Urinary bladder (tissue), 4 donors: ENCODE measurements at places on chromosomes 5 and 9. TPM values are rescaled to one million over a fixed set of nuclear protein-coding genes. Genes with fewer than 3 reads are reported as not detected.

- DNase-seq = no peak
These were observed 40.2 kb upstream of the FBXW11 start for GRCh38 chr5:172046593-172046992.

DNA sequence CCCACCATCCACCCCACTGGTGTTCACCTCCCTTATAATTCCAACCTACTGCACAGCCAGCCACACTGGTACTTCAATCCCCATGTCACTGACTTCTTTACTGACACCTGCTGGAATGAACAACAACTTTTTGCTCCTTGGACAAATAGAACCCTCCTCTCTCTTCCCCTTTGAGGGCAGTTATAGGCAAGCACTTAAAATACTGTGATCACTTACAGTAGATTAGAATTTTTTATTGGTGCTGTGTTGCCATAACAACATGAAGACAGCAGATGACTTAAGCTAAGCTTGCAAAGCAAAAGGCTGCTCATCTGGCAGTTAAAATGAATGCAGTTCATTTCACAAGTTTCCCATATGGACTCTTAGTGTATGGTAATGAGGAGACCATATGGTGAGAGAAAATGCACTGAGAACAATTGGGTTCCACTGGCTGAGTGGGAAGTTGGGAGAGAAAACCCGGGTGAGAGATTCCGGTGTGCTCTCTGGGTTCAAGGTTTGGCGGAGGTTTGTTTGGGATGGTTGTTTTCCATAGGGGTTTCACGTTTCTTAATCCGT lies 374.3 kb downstream of the EBF1 start:
- no peak for DNase-seq

GRCh38 chr5:32323741-32324140 lies 11.0 kb upstream of the MTMR12 start:
- no peak for DNase-seq

DNA sequence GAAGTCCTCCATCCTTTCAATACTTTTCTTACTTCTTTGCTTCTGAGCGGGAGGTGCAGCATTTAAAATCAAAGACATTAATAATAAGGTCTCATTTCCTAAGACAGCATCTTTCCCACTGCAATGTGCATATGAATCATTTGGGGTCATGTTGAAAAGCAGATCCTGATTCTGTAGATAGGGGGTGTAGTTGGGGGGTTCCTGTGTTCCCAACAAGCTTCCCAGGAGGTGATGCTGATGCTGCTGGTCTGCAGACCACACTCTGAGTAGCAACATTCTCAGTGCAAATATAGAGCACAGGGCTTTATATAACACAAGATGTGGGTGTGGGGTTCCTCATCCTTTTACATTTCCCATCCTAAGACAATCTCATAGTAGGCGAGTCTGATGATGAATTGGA lies 126.5 kb upstream of the PALM2AKAP2 start:
- no peak for DNase-seq

Gene RGS14
- total RNA-seq = 4.7 TPM

DNA sequence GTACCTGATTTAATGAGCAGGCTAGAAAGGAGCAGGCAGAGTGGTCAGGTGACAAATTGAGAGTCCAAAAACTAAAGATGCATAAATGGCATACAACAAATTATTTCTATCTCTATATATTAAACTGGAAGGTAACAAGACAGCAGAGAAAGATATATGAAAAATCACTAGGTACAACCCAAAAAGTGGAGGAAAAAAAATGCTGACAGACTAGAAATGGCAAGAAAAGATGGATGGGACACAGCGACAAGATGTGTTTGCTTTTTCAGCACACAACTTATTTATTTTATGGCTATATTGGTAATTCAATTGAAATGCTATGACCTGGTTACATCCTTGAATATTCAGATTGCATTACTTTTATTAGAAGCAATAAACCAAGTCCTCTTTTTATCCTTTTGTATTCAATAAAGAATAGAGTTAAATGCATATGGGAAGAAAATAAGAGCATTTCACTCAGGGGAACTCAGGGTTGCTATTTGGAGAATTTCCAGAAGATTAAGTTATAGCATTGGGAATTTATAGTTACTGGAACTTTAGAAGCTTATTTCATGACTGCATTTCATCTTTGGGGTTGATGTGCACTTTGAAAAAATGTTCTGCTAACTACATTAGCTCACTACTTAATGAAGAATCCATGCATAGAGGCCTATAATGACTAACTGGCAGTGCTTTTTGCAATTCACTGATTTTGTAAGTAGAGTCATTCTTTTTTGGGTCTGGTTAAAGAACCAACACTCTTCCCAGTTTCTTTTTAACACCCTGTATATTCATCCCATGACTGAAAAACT lies 566.6 kb upstream of the TUSC1 start:
- DNase-seq = no peak

Gene OLFM1
- total RNA-seq = 21.8 TPM

DNA sequence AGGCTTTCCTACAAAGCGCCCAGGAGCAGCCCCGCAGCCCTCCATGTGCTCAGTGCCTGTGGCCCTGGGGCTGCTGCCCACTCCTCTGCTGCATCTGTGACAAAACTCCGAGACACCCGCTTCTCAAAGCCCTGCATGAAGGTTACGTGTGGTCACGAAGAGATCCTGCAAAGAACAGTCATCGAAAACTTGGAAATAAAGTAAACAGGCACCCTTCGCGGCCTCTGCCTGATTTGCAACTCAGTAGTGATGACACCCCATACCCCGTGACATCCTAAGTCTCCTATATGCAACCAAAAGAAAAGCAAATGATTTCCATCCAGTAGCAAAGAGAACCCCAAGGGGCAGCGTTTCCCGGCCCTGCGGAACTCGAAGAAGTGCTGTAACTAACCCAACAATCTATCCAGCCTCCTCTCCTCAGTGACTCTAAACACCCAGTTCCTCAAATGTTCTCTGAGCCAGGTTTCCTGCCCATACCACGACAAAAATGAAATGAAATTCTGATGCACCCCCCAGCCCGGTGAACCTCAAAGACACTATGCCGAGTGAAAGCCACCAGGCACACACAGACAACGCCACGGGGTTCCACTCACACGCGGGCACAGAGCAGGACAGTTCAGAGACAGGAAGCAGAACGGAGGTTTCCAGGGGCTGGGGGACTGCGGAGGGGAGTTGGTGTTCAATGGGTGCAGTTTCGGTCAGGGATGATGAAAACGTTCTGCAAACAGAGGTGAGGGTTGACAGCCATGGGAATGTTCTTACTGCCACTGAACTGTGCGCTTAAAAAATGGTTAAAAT lies 19.0 kb downstream of the NACC2 start:
- DNase-seq = no peak

DNA sequence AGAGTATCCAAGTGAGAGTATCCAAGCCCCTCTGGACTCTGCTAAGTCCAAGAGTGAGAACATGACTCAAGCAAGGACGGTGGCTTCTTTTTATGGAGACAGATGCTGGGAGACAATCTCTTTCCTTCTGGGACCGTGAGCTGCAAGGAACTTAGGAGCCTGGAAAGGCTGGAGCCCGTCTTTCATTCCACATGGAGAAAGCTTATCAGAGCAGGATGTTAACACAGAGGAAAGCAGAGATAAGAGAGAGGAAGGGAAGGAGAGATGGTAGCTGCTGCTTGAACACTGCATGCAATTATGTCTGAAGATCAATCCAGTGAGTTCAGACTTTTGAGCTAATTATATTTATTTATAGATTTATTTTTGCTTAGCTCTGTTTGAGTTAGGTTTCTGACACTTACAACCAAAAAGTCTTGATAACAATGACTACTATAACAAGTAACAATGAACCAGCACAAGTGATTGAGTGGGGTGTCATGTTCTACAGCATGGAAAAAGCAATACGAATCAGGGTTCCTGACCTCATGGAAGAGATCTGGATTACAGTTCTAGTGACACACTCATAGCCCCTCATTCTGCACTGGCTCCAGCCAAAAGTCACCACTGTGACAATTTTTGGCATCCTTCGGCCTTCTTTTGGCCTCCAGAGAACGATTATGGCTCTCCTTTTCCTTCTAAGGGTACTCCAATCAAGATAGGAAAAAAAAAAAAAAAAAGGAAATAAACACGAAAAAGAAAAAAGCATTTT lies 71.5 kb downstream of the PRLR start:
- DNase-seq = no peak

- peak; percentile 3 for DNase-seq
These were observed 49.9 kb upstream of the IL13 start for GRCh38 chr5:132608107-132608506.

DNA sequence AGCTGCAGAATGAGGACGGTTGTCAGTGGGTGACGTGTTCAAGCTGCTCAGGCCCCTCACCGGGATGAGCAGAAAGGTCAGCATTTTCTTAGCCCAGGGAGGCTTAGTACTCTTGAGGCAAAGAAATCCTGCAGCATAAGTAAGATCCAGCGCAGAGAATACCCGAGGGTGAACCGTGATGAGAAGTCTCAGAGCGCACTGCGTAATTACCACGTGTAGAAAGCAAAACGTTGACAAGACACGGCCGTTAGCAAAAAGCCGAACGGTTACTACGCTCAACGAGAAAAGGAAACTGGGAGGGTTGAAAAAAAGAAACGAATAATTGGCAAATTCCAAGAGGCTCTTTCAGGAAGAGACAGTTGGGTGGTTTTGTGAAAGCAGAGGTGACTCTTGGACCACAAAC lies 104.0 kb downstream of the COL23A1 start:
- DNase-seq = no peak

Gene SPAG8
- 1.9 TPM for total RNA-seq

DNA sequence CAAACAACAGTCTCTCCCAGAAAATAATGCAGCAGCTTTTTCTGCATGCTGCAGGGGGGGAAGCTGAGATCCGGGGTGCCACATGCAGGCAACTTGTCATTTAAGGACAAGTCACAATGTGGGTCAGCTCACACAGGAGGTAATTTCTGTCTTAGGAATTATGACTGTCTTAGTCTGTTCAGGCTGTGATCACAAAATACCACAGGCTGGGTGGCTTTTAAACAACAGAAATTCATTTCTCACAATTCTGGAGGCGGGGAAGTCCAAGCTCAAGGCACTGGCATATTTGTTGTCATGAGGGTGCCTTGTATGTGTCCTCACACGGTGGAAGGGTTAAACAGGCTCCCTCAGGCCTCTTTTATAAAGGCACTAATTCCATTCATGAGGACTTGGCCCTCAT lies 127.7 kb downstream of the DIRAS2 start:
- no peak for DNase-seq

- no peak for DNase-seq
These were observed 254.7 kb downstream of the NR3C1 start for GRCh38 chr5:143148771-143149170.

Gene PCDHGC4
- 6.8 TPM for total RNA-seq

GRCh38 chr5:115673596-115673995 lies 47.8 kb upstream of the TMED7 start:
- DNase-seq = no peak

DNA sequence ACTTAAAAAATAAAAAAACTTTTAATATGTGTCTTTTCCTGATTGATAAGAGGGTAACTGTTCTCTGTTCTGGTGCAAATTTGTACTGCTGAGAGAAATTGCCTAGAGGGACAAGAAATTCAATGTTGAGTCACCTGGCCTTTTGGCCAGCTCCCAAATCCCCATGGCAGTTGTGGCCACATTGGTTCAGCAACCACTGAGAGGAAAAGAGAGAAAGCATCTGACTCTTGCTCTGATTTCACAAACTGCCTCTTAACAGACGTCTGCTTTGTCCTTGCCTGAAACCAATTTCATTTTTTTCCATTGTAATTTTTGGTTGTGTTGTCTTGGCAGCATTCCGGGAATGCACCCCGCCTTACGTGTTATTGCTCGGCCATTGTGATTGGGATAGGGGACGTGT lies 42.4 kb downstream of the NTRK2 start:
- DNase-seq = no peak

- DNase-seq = no peak
These were observed 32.7 kb upstream of the SPARC start for GRCh38 chr5:151719228-151720000.

DNA sequence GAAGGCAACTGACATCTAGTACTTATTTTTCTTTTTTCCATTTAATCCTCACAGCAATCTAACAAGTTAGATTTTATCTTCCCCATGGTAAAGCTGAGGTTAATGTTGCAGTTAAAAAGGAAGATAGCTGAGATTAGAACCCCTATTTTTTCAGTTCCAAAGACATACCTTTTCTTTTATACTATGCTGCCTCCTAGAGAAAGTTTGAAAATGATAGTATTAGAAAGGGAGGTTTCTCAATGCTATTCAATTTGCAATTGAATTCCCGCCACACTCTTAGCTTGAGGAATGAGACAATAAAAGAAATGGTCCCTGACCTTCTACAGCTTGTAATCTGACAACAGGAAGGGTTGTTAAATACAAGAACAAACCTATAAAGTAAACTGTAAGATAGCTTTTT lies 195.9 kb upstream of the TRIM32 start:
- no peak for DNase-seq

Gene FEM1C
- total RNA-seq = 42.1 TPM

GRCh38 chr9:121038804-121039203 lies 11.3 kb downstream of the C5 start:
- no peak for DNase-seq

DNA sequence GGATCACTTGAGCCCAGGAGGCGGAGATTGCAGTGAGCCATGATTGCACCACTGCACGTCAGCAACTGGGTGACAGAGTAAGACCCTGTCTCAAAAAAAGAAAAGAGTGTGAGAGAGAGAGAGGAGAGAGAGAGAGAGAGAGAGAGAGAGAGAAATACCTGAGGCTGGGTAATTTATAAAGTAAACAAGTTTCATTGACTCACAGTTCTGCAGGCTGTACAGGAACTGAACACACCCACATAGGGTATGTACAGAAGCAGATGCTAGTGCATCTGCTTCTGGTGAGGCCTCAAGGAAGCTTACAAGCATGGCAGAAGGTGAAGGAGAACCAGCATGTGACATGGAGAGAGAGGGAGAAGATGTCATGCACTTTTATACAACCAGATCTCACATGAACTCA lies 46.4 kb upstream of the CHD1 start:
- no peak for DNase-seq

DNA sequence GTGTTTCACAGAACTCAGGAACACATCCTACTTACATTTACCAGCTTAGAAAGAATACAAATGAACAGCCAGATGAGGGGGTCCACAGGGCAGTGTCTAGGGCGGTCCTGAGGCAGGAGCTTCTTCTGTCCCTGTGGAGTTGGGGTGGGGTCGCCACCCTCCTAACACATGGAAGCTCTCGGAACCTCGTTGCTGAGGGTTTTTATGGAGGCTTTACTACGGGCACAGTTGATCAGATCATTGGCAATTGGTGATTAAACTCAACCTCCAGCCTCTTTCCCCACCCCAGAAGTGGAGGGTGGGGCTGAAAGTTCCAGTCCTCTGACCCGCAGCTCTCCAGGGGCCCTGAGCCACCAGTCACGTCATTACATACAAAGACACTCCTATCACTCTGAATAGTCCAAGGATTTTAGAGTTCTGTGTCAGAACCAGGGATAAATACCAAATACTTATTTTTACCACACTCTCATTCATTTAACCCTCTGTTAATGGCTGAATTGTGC lies 156.9 kb downstream of the COL23A1 start:
- DNase-seq = no peak
